ENCODE measurements at places on chromosomes 13 and 19.

- DNase-seq: no peak
These were observed 13.0 kb upstream of the JUND start for GRCh38 chr19:18294467-18294864.

DNA sequence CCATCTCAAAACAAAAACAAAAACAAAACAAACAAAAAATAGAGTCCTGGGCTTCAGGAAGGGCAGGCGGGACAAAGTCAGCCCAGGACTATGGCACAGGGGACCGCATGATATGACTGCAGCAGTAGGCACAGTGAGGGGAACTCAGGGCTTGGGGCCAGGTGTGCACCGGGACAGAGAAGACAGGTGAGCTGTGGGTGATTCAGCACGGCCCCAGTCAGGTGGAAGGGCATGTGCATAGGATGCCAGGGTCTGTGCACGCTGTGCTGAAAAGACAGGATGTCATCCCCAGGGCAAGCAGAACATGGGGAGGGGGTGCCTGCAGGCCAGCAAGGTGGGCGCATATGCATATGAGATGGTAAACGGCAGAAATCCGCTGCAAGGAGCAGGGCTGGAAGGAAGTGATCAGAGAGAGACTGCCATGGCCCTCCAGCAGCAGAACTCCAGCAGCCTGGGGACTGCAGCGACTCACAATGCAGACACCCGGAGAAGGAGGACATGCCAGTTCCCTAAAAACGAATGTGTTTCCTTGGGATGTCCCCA, 15.0 kb downstream of the EPS15L1 start:
- no peak for DNase-seq

GRCh38 chr19:11478167-11479089, 2.4 kb downstream of the ELAVL3 start:
- no peak for DNase-seq

- no peak for DNase-seq
These were observed 989 bp downstream of the ZNF766 start for GRCh38 chr19:52270266-52270885.

DNA sequence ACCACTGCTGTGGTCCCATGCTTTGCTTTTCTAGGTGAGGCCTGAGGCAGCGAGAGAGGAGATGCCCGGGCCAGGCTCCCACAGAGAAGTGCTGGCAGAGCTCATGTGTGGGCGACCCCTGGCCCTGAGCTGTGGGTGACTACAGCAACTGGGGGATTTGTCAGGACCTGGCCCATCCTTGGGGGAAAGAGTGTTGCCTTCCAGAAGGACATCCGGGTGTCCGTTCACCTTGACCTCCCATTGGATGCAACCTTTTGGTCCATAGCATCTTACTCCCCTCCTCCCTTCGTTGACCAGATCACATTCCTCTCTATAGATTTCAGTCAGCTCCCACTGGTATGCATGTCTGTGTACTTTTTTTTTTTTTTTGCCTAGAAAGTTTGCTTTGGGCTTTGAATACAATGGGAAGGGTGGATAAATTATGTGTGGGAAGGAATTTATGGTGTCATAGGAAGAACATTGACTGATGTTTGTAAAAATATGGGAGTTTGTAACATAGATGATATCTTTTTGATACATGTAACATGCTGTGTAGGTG, 84.2 kb upstream of the RNF113B start:
- DNase-seq: no peak

DNA sequence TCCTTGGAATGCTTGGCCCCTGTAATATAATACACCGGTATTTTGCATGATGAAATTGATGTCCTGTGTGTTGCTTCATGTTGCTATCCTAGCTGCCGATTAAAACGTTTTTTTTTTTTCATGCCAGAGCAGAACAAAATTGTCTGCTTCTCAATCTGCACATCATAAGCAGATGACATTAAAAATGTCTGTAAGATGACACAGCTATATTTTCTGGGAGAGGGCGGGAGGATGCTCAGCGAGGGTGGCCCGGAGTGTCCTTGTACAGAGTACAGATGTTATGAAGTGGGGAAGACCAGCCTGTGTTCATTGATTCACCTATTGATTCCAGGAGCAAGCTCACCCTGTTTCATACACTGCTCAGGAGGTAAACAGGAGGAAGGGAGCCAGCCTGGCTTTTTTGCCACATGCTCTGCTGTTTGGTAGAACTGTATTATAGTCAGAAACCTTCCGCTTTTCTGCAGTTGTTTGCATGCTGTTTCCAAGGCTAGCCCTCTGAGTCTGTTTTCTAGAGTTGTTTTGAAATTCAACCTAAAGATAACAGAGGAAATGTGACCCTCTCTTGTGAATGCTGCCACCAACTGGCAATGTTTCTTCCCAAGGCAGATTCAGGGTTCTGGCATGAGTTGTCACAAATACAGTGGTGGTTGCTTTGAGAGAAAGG, 4.7 kb upstream of the IRS2 start:
- no peak for DNase-seq

- DNase-seq: no peak
These were observed 8.7 kb downstream of the IQCN start for GRCh38 chr19:18265582-18265981.

DNA sequence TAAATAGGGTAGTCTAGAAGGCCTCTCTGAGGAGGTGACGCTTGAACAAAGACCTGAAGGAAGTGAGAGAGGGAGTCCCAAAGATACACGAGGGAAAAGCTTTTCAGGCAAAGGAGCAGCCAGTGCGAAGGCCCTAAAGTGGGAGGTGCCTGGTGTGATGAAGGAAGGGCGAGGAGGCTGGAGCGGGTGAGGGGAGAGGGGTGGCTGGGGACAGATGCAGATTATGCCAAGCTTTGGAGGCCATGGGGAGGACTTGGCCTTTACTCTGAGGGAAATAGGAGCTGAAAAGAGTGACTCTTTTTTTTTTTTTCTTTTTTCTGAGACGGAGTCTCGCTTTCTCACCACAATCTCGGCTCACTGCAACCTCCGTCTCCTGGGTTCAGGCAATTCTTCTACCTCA, 2.9 kb downstream of the CLPTM1 start:
- DNase-seq: no peak

DNA sequence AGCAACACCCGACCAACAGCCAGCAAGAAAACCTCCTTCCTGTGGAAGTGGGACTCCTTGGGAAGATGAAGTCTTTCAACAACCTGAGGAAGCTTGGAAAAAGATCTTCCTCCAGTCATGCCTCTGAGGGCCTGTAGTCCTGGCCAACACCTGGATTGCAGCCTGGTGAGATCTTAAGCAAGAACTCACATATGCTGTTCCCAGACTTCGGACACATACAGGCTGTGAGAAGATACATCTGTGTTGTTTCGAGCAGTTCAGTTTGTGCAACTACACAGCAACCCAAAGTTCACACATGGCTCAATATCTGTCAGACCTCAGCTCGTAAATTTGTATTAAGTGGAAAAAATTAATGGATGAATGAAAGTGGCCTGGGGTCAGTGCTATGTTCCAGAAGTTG, 65.1 kb upstream of the UBAC2 start:
- no peak for DNase-seq

DNA sequence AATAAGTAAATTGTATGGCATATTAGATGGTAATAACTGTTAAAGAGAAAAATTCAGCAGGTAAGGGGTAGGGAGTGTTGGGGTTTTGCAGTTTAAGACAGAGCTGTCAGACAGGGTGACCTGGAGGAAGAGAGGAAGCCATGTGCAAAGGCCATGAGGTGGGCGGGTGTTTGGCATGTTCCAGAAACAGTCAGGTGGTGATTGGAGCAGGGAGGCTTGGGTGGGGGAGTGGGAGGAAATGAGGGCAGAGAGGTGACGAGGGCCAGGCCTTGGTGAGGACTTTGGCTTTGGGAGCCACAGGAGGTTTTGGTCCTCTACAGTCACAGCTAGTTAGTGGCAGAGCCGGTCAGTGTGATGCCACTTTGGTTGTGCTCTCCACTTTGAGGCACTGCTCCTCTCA, 20.1 kb downstream of the RYR1 start:
- no peak for DNase-seq

- DNase-seq: no peak
These were observed at the start of gene PPP1R12C for GRCh38 chr19:55116859-55117662. Gene PPP1R12C (minus strand): TSS chr19:55117637. CDS start chr19:55117543, 94 bp downstream.

GRCh38 chr19:2221918-2222317, 14.2 kb downstream of the PLEKHJ1 start:
- no peak for DNase-seq
